ENCODE measurements at places on chromosomes 16 and 17. TPM values are rescaled to one million over a fixed set of nuclear protein-coding genes. Genes with fewer than 3 reads are reported as not detected.

Gene HEATR9
- not detected for total RNA-seq

Gene GAST
- total RNA-seq = not detected

Gene SECTM1
- 4.9 TPM for total RNA-seq

Gene DRC3
- 1.6 TPM for total RNA-seq

Gene TP53TG3B
- not detected for total RNA-seq

Gene CCL2
- 1.2 TPM for total RNA-seq

Gene GPR139
- total RNA-seq = 2.4 TPM

Gene FAM83G
- total RNA-seq = 0.41 TPM

Gene LGALS9C
- not detected for total RNA-seq

Gene CBX8
- 7.7 TPM for total RNA-seq

Gene TP53TG3D
- 1.2 TPM for total RNA-seq

Gene SLC9A5
- total RNA-seq = 0.41 TPM

Data from frontal cortex (tissue), 4 donors.